ENCODE measurements at places on chromosomes 13 and 19.
A peak's percentile ranks its signal among the peaks of the same experiment; 100 is the strongest.

- DNase-seq: no peak
Observed at GRCh38 chr19:1354970-1355567, 28.6 kb upstream of the NDUFS7 start.

GRCh38 chr19:28184997-28185396 lies 1028.0 kb downstream of the UQCRFS1 start:
- no peak for DNase-seq

GRCh38 chr19:28242317-28242927 lies 970.5 kb downstream of the UQCRFS1 start:
- DNase-seq: peak; percentile 71

DNA sequence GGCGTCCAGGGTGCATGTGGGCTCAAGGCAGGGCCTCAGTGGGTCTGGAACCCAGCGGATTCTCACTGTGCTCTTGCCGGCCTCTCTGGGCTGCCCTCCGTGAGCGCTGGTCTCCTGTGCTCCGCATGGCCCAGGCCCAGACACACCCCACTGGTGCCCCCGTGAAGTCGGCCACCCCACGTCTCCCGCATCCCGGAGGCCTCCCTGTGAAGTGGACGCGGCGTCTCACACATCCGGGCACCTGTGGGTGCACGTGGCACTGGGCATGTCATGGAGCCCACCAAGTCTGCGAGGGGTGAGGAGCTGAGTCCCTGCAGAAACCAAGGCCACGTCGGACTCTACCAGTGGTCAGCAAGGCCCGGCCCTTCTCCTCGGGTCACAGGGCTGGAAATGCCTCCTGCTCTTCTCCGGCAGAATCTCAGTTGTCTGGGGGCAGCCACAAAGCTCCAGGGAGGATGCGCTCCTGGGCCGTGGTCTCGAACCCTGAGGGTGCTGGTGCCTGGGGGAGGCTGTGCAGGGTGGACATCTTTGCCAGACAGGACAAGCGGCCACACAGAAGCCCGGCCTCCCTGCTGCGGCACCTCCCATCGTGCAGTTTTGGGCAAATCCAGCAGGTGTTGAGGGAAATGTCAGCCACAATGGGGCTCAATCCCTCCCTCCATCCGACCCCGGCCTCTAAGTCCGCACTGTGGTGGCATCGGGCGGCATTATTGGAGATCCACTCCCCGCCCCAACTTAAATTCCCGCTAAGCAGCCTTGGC lies 2.2 kb downstream of the C13orf46 start:
- DNase-seq: no peak

DNA sequence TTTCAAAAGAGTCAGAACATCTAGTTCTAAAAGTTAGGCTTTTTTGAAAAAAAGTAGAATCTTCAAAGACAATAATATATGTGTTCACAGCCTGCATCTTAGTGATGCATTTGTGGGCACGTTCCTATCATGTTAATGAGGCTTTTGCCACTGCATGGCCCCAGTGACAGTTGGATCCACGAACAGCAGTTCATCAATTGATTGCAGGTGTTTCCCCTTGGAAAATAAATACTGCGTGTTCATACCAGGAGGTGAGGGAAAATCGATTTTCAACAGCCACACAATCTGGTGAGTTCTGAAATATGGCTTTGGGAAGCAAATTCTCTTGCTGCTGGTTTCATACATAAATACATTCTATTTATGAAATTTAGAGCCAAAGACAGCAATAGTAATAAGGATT lies 343.8 kb upstream of the SLC10A2 start:
- DNase-seq: no peak

GRCh38 chr19:17549085-17549740 lies 6.2 kb upstream of the COLGALT1 start:
- DNase-seq: no peak

GRCh38 chr19:46629546-46630025 lies 4.7 kb upstream of the PTGIR start:
- no peak for DNase-seq

DNA sequence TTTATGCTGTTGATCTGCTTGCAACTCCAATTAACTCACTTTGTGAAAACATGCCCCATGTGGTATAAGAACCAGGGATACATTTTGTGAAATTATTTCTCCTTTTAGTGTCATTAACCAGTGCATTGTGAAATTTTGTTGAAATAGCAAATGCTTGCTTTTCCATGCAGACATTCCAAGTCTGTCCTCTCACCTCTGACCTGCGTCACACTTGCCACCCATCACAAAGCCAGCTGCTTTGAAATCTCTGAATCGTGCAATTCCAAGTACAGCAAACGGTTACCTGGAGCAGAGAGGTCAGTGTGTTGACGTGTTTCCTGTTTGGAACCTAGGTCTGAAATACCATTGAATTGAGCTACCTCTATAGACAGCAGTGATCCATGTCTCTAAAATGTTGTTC lies 4.9 kb upstream of the SLC25A15 start:
- no peak for DNase-seq

- no peak for DNase-seq
Observed at GRCh38 chr19:10189616-10190015, 5.1 kb downstream of the DNMT1 start.

- DNase-seq: no peak
Observed at GRCh38 chr19:43705729-43706128, 10.1 kb upstream of the IRGC start.

DNA sequence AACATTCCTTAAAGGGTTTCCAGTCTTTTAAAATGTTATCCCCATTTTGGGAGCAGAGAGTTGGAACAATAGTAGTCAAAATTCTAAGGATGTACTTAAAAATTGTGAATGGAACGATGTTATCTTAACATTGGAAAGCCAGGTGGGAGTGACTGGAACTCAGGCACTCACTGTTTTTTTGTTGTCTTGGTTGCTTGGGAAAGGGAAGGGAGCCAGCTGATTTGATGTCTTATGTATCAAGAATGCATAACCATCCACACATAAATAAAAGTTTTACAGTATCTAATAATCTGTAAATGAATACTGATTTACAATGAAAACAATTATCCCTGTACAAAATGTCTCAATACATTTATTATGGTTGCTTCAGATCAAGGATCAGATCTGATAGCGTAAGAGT lies 88.7 kb downstream of the SLC10A2 start:
- DNase-seq: no peak

GRCh38 chr13:110551284-110551683 lies 10.2 kb downstream of the RAB20 start:
- no peak for DNase-seq

DNA sequence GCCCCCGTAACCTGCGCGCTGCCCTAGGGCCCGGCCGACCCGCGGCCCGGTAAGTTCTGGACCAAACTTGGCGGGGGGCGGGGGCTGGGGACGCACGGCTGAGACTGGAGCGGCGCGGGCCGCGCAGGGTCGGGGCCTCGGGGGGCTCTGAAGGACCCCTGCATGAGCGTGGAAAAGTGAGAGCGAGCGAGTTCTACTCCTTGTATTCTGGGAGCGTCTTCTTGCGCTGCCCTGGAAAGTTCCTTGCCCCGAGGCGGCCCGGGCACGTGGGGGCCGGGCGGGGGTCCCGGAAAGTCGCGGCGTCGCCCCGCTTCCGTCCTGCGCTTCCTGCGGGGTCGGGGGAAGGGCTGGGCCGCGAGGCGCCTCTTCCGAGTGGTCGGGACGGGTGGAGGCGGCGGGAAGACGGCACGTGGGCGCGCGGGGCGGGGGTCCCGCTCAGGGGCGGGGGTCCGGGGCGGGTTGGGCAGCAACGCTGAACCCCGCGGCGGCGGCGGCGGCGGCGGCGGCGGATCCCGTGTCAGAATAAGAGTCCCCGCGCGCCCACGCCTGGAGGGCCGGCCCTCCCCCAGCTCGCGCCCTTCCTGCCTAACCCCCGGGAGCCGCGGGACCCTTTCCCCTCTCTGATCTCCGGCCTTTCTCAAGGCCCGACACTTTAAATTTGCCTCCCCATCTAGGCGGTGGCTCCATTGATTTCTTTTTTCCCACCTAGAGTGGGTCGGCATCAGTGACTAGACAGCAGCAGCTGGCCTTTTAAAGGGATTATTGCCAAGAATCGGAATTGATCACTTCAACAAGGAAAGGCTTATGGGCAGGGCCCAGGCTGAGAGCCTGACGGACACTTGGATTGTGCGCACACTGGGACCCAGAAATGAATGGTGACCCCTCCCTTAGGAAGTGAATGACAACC lies 749 bp downstream of the GATAD2A start:
- DNase-seq: no peak

DNA sequence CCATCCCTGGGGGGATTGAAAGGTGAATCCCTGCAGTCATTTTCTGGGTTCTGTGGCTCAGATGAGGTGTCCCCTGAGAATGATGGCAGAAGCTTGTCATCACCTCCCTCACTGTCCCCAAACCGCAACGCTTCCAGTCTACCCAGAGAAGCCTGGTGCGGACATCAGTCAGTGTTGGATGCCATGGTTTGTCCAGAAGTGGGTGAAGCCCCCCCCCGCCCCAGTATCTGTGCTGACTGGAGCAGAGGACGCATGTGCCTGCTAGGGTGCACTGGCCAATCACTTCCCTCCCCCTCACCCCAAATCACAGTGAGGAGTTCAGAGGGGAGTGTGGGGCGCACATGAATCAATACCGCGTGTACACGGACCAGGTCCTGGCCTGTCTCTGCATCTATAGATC lies 150.5 kb downstream of the TEX29 start:
- no peak for DNase-seq

DNA sequence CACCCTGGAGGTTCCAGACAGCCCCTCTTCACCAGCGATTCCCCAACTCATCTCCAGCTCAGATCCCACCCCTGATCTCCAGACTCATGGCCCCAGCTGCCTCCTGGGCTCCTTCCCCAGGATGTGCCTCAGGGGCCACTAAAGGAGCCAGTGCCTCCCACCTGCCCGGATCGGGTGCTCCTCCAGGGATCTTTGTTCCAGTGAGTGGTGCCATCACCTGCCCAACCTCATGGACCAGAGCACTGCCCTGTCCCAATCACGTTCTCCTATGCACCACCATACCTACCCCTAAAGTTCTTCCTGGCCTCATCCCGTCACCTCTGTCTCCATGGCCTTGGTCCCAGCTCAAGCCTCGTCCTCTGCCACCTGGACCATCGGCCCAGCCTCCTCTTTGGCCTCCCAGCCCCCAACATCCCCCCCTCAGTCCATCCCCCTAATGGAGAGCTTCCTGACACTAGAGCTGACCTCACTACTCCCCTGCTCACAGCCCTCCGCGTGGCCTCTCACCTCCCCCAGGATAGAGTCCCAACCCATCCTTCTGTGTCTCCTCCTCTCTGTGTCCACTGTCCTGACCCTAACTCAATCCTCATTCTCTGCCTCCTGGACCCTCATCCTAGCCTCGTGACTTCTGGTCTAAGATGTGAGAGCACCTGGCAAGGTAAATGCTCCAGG lies 8.8 kb upstream of the GARIN5A start:
- DNase-seq: no peak

Data from NCI-H345 (cell line).